ENCODE measurements at places on chromosomes 5 and 9.

- no peaks in the 10 kb centered on the region for H3K4me1 ChIP-seq
- no peak for DNase-seq
- H3K36me3 ChIP-seq = no peaks in the 10 kb centered on the region
- no peak overlapping the region for H3K27ac ChIP-seq
Observed at GRCh38 chr5:174204535-174205313, 159.2 kb downstream of the NSG2 start.

- no peaks in the 10 kb centered on the region for H3K27me3 ChIP-seq
- no peaks in the 10 kb centered on the region for H3K4me1 ChIP-seq
- H3K4me3 ChIP-seq = no peak overlapping the region
- DNase-seq = no peak
- H3K27ac ChIP-seq = no peak overlapping the region
Observed at GRCh38 chr5:33267801-33268200, 173.0 kb upstream of the TARS1 start.

DNA sequence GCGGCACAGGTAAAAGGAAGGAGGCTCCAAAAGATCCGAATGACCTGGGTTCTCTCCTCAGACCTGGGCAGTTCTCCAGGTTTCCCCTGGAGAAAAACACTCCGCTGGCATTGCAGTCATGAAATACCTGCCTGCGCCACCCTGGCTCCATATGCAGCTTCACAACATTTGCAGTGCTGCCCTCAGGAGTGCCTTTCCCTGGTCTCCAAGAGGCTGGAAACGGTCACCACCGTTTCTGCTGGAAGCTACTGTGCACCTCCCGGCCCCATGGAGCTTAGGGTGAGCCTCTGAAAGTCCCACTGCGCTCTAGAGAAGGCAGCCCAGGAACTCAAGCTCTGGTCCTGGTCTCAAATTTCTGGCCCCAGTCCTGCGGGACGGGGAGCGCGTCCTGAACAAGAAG, 670 bp downstream of the UGT3A1 start:
- DNase-seq = no peak
- H3K4me1 ChIP-seq = no peaks in the 10 kb centered on the region
- peaks cover 15% of the 10 kb centered on the region for H3K27me3 ChIP-seq
- no peak overlapping the region for H3K4me3 ChIP-seq
- no peaks in the 10 kb centered on the region for H3K36me3 ChIP-seq
- H3K27ac ChIP-seq = no peak overlapping the region

DNA sequence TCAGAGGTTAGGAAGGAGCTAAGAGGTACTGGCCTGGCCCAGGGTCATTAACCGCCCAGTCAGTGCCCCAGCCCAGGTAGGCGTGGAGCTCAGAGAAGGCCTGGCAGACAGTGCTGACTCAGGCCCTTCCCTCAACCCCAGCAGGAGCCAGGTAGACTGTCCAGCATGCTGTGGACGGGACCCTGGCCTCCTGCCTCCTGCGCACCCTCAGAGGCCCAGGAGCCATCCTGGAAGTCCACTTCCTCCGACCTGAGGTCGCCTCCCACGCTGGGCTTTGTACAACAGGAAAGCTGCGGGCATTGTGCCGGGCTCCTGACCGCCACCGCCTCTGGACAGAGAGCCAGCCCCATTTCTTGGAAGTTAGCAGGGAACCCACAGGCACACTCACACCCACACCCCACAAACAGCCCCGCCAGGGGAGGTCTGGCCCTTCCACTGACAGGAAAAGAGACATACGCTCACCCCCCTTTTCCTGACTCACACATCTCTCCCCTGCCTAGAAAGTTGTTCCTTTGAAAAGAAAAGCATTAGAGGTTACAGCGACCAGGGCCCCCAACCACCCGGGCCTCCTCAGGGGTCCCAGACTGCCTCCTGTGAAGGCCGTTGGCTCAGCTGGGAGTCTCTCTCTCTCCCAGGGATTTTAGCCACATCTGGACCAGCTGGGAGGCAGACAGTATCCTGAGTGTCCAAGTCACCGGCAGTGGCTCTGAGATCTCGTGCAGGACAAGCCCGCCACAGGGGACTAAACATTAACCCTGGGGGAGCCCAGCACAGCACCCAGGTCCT, 7.7 kb downstream of the RALGDS start:
- H3K4me1 ChIP-seq = peaks cover 20% of the 10 kb centered on the region
- DNase-seq = no peak
- H3K27me3 ChIP-seq = no peaks in the 10 kb centered on the region
- peaks cover 19% of the 10 kb centered on the region for H3K36me3 ChIP-seq
- H3K27ac ChIP-seq = no peak overlapping the region

DNA sequence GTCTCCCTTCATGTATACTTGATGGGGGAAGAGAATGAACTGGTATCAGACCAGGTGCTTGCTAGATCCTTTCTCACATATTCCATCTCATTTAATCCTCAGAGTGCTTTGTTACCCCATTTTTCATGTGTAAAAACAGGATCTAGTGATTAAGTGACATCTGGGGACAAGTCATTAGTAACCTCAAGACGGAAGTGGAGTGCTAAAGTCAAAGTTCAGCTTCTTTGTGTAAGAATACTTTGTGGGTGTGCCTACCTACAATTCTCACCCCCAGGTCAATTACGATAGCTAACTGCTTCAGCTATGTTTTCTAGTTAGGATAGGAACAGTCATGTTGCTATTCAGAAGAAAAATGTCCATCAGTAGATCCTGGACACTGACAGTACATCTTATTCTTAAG, 3.1 kb upstream of the FAM120AOS start:
- H3K27me3 ChIP-seq = no peaks in the 10 kb centered on the region
- no peak overlapping the region for H3K4me3 ChIP-seq
- no peaks in the 10 kb centered on the region for H3K36me3 ChIP-seq
- H3K27ac ChIP-seq = no peak overlapping the region
- H3K4me1 ChIP-seq = peaks cover 70% of the 10 kb centered on the region

DNA sequence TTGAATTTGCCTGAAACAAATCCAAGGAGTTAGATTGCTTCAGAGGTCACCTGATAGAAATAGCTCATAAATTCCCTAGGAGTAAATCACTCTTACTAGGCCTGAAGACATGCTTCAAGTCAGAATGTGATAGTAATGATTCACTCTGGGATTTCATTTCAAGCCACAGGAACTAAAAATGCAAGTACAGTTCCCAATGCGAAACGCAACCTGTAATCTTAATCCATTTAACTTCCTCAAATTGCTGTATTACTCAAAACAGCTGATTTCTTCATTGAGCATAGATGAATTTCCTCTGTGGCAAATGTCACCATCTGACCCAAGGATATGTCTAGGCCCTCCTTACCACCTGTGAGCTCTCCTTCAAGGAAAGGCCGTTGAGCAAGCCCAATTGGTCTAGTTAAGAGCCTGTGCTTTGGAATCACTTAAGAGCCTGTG, 32.1 kb upstream of the IL6ST start:
- H3K36me3 ChIP-seq = no peaks in the 10 kb centered on the region
- no peak overlapping the region for H3K4me3 ChIP-seq

- peaks cover 45% of the 10 kb centered on the region for H3K4me1 ChIP-seq
- H3K4me3 ChIP-seq = no peak overlapping the region
- H3K27ac ChIP-seq = peak overlapping the region; percentile 7
- no peak for DNase-seq
Observed at GRCh38 chr9:77981332-77981731, 50.3 kb downstream of the GNAQ start.

GRCh38 chr5:178325679-178326373, 93.2 kb upstream of the PHYKPL start:
- no peaks in the 10 kb centered on the region for H3K4me1 ChIP-seq
- no peak for DNase-seq
- H3K4me3 ChIP-seq = no peak overlapping the region
- no peaks in the 10 kb centered on the region for H3K36me3 ChIP-seq
- no peak overlapping the region for H3K27ac ChIP-seq
- H3K27me3 ChIP-seq = peaks cover 1% of the 10 kb centered on the region

GRCh38 chr9:95494022-95494415, 22.8 kb downstream of the PTCH1 start:
- H3K27ac ChIP-seq = no peak overlapping the region
- no peaks in the 10 kb centered on the region for H3K27me3 ChIP-seq
- no peak for DNase-seq
- peaks cover 17% of the 10 kb centered on the region for H3K36me3 ChIP-seq

- H3K4me1 ChIP-seq = no peaks in the 10 kb centered on the region
- H3K36me3 ChIP-seq = no peaks in the 10 kb centered on the region
- H3K4me3 ChIP-seq = no peak overlapping the region
- no peak for DNase-seq
Observed at GRCh38 chr5:15516486-15516885, 16.5 kb downstream of the FBXL7 start.

- peak; percentile 28 for DNase-seq
- peaks cover 1% of the 10 kb centered on the region for H3K36me3 ChIP-seq
- H3K27me3 ChIP-seq = peaks cover 8% of the 10 kb centered on the region
Observed at GRCh38 chr5:150485693-150486401, 22.1 kb upstream of the NDST1 start.

- peak overlapping the region; percentile 87 for H3K4me3 ChIP-seq
- no peaks in the 10 kb centered on the region for H3K36me3 ChIP-seq
- H3K27ac ChIP-seq = peak overlapping the region; percentile 64
Observed at GRCh38 chr5:74766418-74766848, 484 bp downstream of the GFM2 start.

DNA sequence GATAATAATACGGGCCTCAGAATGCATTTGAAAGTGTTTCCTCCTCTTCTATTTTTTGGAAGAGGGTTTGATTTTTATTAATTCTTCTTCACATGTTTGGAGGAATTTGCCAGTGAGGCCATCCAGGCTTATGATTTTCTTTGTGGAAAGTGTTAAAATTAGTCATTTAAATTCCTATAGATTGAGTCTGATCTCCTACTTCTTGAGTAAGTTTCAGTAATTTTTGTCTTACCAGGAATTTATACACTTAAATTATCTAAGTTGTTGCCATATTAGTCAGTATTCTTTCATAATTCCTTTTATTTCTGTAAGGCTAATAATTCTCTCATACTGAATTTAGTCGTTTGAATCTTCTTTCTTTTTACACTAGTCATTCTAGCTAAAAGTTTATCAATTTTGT, 25.2 kb upstream of the HAPLN1 start:
- no peak overlapping the region for H3K27ac ChIP-seq
- no peak overlapping the region for H3K4me3 ChIP-seq
- peaks cover 29% of the 10 kb centered on the region for H3K4me1 ChIP-seq
- no peaks in the 10 kb centered on the region for H3K27me3 ChIP-seq
- no peaks in the 10 kb centered on the region for H3K36me3 ChIP-seq
- DNase-seq = no peak

GRCh38 chr9:13274886-13275641, 4.4 kb downstream of the MPDZ start:
- no peak for DNase-seq
- no peak overlapping the region for H3K4me3 ChIP-seq
- H3K27me3 ChIP-seq = no peaks in the 10 kb centered on the region
- H3K4me1 ChIP-seq = peaks cover 18% of the 10 kb centered on the region

DNA sequence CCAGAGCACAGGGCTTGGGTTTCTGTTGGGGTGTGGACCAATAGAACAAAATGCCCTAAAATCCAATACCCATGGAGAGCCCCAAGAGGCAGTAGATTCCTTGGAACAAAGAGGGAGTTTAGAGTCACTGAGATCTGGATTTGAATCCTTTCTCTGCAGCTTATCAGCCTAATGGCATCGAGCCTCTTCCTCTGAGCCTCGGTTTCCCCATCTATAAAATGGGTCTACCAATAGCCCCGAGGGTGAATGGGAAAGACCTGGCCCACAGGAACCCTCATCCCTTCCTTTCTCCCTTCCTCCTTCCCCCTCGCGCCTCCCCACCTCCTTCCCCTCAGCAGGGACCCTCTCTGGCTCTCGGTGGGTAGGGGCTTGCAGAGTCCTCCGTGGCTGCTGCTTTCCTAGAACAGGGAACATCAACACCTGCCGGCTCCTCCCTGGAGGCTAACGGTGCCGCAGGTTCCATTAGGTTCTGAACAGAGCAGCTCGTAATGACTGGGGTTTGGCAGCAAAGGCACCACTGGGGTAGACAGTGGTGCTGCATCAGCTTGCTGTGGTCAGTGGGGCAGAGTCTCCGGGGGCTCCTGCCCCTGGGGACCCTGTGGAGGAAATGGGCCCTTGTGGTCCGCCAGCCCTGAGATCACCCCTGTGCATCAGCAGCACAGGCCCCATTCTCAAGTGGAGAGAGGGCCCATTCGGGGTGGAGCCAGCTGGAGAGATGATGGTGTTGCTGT, 40.3 kb downstream of the NEK6 start:
- no peak overlapping the region for H3K27ac ChIP-seq
- peaks cover 35% of the 10 kb centered on the region for H3K36me3 ChIP-seq
- H3K4me1 ChIP-seq = peaks cover 56% of the 10 kb centered on the region
- no peaks in the 10 kb centered on the region for H3K27me3 ChIP-seq
- DNase-seq = no peak
- no peak overlapping the region for H3K4me3 ChIP-seq

GRCh38 chr5:130706696-130707095, 458.4 kb downstream of the HINT1 start:
- no peak for DNase-seq
- H3K27me3 ChIP-seq = no peaks in the 10 kb centered on the region
- H3K4me1 ChIP-seq = peaks cover 13% of the 10 kb centered on the region
- H3K36me3 ChIP-seq = no peaks in the 10 kb centered on the region
- H3K4me3 ChIP-seq = no peak overlapping the region

- no peaks in the 10 kb centered on the region for H3K27me3 ChIP-seq
- peak; percentile 69 for DNase-seq
- peak within 1 kb of the TSS; percentile 81 for H3K27ac ChIP-seq
- H3K36me3 ChIP-seq = no peaks in the 10 kb centered on the region
- H3K4me3 ChIP-seq = peak within 1 kb of the TSS; percentile 57
Observed at GRCh38 chr9:98118640-98119601, at the start of gene TRIM14. TSS of gene TRIM14 (minus strand) at chr9:98119222. CDS start at chr9:98119188, 34 bp downstream.

DNA sequence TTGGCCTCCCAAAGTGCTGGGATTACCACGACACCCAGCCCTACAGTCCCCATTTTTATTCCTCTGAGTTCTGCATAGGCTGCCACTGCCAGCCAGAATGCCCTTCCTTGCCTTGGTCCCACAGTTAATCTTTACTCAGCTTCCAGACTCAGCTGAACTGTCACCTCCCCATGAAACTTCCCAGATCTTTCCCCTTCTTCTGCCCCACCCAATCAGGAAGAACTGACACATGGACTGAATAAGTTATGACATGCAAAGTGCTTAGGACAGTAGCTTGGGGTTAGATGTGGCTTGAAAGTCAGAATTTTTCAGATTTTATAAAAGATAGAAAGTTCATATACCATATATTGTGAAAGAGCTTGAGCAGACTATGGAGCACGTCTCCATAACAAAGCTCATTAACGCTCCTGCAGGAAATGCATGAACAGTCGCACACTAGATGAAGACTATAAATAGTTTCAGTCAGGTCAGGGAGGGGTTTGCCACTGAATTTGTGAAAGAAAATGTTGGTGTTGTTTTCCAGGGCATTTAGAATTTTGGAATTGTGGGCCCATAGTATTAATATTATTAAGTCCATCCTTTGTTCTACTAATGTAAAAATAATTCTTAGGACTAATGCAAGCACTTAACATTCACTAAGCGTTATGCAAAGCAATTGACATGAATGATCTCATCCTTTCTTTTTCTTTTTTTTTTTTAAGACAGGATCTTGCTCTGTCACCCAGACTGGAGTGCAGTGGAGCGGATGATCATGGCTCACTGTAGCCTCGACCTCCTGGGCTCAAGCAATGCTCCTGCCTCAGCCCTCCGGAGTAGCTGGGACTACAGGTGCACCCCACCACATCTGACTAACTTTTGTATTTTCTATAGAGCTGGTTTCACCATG, 36.1 kb upstream of the DENND1A start:
- H3K27me3 ChIP-seq = peaks cover 32% of the 10 kb centered on the region
- H3K4me1 ChIP-seq = no peaks in the 10 kb centered on the region
- DNase-seq = no peak
- H3K27ac ChIP-seq = no peak overlapping the region
- no peak overlapping the region for H3K4me3 ChIP-seq

- H3K27ac ChIP-seq = no peak overlapping the region
- peaks cover 19% of the 10 kb centered on the region for H3K4me1 ChIP-seq
- H3K4me3 ChIP-seq = no peak overlapping the region
- no peaks in the 10 kb centered on the region for H3K36me3 ChIP-seq
Observed at GRCh38 chr9:105216440-105217178, 27.8 kb upstream of the SLC44A1 start.

All from HepG2 (cell line).